ENCODE measurements at places on chromosomes 1 and 21.

- DNase-seq: no peak
These were observed 8.7 kb downstream of the LAPTM5 start for GRCh38 chr1:30748699-30749401.

- no peak for DNase-seq
These were observed 311.4 kb downstream of the BARHL2 start for GRCh38 chr1:90405726-90406125.

GRCh38 chr1:246450611-246451251, 56.3 kb downstream of the SMYD3 start:
- DNase-seq: peak; percentile 74

DNA sequence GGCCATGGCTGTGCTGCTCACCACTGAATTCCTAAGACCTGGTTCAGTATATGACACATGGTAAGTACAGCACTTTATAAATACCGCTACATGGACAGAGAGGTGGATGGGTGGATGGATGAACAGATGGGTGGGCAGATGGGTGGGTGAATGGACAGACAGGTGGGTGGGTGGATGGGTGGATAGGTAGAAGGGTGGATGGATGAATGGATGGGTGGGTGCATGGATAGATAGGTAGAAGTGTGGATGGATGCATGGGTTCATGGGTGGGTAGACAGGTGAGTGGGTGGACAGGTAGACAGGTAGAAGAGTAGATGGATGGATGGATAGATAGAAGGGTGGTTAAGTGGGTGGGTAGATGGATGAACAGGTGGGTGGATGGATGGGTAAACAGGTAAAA, 54.8 kb downstream of the TMCO4 start:
- no peak for DNase-seq

- DNase-seq: no peak
These were observed 82.4 kb upstream of the HOOK1 start for GRCh38 chr1:59732214-59732955.

DNA sequence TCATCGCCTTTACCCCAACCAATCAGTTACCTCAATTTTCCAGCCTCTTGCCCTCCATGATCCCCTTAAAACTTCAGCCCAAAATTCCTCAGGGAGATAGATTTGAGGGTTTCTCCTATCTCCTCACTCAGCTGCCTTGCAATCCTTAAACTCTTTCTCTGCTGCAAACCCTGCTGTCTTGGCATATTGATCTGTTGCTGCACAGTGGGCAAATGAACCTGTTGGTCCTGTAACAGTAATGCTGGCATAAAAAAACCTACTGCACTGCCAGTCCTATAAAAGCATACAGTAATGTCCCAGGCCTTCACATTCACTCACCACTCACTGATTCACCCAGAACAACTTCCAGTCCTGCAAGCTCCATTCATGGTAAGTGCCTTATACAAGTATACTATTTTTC, 5.1 kb upstream of the TEDDM1 start:
- DNase-seq: no peak

- no peak for DNase-seq
These were observed 102.8 kb downstream of the CLIC6 start for GRCh38 chr21:34771512-34772028.

DNA sequence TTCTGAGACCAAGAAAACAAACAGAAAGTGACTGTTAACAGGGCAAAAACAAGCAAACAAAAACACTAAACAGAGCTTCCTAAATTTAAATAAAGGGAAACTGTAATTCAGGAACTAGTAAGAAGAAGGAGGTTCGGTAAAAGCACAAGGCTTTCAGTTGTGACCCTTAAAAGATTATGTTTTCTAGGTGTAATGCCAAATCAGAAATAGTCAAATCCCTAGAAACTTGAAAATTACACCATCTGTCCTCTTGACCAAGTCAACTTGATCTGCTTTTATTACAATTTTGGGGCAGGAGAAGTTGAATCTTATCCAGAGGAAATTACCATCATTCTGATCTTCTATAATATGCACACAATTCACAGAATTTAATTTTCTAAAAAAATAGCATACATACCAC, 754.0 kb upstream of the ADGRL4 start:
- DNase-seq: no peak

Data from Kasumi-1 (cell line).